ENCODE measurements at places on chromosomes 3 and 15. TPM values are rescaled to one million over a fixed set of nuclear protein-coding genes. Genes with fewer than 3 reads are reported as not detected.

Gene CFAP91
- polyA plus RNA-seq: 28.0 TPM

Gene ANKUB1
- polyA plus RNA-seq: not detected

Gene TNNC1
- polyA plus RNA-seq: 7.0 TPM

Gene RAB8B
- 24.8 TPM for polyA plus RNA-seq

Gene BFSP2
- polyA plus RNA-seq: 0.28 TPM

DNA sequence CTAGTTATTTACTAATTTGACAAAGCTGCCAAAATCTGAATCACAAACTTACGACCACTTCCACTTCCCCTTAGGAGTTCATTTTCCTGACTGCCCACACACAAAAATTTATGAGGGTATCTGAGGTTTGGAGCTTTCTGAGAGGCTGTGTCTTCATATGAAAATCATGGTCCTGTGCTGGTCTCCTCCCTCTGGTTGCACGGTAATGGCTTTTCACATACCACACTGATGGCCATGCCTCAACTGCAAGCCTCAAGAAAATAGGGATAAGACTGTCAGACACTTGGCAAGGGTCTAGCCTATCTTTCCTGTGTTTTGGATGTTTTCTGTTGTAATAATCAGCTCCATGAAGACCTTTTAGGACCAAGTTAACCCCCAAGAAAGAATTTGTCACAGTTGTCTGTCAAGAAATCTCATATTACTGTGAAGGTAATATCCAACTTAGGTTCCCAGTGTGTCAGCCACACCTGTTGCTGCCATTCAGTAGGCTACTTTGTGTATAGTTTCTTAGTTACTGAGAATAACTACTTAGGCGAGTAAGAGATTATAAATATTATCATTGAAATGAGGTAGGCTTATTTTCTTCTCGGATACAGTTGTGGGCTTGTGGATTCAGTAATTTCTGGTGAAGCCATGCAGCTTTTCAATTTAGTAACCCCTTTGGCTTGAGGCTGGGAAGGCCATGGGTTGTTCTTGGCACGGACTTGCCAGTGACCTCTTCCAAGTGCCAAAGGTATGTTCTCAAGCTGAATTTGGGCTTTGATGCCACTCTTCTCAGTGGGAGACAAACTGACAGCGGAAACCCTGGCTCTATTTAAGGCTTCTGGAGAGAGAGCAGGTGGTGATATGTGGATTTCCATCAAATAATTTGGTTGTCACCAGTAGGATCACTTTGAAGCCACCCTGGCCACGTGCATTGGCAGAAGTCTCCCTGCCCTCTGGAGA is 101.1 kb downstream of the RYR3 start:
- no peak for DNase-seq

DNA sequence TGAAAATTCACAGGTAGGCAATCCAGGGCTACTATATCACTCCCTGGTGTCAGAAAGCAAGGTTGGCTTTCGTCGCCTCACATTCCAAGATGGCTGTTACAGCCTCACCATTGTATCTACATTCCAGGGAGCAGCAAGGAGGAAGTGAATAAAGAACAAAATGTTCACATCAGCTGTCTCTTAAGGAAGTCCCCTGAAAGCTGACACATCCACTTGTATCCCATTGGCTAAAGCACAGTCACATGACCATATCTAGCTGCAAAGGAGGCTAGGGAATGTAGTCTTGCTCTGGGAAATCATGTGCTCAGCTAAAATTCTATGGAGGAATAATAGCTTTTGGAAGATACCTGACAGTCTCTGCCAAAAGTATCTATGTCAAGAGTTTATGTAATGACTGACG is 12.8 kb upstream of the GATA2 start:
- no peak for DNase-seq

DNA sequence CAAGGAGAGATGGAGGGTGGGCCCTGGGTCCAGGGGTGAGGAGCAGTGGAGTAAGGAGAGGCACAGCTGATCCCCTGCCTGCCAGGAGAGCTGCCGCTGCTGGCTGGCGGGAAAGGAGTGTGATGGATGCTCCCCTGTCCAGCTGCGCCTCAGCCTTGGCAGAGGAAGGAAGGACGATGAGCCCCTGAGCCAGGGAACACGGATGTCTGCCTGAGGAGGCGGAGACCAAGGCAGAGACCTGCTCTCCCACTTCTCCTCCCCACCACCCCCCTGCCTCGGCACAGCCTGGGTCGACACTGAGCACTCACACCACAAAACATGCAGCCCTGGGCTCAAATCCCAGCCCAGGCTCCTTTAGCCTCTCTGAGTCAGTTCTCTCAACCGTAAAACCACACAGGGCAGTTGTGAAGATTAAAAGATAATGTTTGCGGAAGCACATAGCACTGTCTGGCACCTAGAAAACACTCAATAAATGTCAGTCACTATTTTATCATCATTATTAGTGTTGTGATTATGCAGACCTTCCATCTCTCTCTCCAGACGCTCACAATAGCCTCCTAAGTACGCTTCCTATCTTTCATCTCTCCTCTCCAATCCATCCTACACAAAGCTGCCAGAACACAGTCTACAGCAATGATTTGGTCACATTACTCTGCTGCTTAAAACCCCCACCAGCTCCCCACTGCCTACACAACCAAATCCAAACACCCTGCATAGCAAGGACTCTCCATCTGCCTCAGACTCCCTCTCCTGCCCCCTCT is 52.2 kb downstream of the SEMA5B start:
- DNase-seq: no peak

- no peak for DNase-seq
These were observed 32.1 kb upstream of the B3GALNT1 start for GRCh38 chr3:161137260-161137659.

DNA sequence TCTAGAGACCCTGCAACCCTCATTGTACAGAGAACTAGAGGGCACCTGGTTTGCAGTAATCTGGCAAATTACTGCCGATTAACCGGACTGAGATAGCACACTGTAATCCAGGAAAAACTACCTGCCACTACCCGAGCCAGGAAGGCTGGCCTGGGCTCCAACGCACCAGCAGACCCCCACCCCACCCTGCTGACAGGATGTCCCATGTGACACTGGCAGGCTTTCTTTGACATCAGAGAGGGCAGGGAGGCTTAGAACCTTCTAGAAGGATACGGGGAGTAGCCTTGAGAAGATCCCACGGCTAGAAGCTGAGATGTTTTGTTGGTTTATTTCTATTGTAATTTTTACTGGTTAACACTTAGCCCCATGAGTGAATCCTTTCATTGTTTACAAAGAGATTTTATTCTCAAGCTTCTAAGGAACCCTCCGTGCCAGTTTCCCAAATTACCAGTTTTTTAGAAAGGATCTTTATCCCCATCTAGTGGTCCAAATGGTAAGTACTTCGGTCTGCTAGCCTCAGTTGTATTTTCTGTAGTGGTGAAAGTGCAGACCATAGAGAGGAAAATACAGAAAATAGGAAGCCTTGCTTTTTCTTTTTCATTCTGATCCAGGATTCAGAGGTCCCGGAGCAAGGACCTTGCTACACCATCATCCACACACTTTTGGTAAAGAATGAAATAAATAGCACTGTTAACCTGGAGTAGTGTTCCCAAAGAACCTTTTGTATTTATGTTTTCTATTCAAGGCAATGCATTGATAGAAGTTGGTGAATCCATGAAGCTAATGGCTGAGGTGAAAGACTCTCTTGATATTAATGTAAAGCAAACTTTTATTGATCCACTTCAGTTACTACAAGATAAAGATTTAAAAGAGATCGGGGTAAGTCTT is 81.9 kb upstream of the ADAMTSL3 start:
- peak; percentile 29 for DNase-seq

GRCh38 chr3:47412842-47413520 is 32.2 kb downstream of the PTPN23 start:
- no peak for DNase-seq

GRCh38 chr3:164018500-164018899 is 1059.8 kb downstream of the SI start:
- no peak for DNase-seq

DNA sequence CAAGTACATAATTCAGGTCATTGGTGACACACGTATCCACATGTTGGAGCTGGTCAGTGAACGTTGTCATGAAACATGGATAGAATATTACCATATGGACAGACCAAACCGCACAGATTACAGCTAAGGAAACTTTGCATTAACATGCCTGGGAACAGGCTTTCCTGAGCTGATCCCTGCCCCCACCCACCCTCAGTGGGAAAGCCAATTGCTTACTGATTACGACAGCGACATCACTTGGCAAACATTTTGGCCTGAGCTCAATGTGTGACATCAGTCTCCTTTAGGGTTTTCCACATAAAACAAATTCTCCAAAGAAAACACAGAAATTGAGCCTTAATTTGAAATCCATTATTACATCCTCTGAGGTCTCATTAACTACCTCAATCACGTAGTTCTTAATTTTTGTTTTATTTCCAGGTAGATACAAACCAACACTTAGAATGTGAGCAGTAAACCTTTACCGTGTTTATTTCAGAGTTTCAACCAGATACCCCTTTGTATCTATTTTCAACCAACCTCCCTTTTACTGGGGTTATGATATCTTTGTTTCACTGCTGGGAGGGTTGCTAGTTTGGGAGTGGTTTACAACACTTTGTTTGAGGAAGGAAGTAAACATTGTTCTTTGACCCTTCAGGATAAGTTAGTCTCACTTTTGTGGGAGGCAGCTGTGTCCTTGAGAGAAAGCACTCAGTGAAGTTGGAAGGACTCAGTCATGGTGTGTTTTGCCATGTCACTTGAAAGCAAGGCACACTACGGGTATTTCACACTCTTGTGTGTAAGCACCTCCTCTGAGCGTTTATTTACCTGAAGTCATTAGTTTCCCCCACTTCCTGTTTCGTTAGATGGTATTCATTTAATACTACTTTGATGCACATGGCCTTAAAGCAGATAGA is 103.1 kb downstream of the CMSS1 start:
- DNase-seq: no peak

DNA sequence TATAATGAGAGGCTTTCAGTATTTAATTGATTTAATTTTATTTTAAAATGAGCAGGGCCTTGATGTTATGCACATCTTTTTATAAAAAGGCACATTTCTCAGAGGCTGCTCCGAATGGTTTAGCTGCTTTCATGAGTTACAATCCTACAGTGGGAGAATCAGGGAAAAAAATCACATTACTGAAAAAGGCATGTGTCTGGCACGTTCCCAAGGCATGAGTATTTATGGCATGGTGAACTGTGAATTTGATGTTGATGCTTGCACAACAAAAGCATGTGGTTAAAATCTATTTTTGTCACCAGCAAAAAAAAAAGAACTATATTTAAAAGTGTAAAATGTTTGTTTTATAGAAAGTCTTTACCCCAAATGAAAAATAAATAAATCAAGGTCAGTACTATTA is 485.2 kb upstream of the ROBO2 start:
- DNase-seq: peak; percentile 52

DNA sequence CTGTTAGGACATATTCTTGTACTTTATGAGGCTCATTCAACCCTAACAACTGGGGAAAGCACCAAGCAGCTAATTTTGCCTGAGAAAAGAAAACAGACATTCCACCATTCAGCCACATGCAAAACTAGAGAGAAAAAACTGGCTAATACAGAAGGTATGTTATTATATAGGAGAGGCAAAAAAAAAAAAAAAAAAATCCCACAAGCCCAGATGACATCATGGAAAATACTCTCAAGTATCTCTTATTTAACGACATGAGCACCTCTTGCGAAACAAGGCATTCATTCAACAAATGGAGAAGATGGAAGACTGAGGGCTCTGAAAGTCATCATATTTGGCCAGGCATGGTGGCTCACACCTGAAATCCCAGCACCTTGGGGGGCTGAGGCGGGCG is 61.5 kb downstream of the PRICKLE2 start:
- DNase-seq: no peak

DNA sequence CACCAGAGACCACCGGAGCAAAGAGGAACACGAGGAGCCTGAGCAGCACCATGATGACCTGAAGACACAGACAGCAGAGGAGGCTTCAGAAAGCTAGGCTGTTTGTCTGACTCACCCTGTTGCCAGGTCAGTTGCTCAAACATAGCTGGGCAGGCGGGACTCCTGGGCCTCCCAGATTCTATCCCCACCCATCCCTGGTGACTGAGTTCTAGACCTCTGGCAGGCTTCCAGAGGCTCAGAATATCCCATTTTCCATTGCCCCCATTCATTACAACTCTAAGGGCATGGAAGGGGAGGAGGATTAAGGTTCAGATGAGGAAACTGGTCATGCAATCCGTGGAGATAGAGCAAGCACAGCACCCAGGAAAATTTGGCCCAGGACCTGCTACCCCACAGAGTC is at the start of gene CDHR4:
CDHR4 (minus strand) TSS at position 113 of the 400 bp plus-strand sequence; CDS start at position 52, 61 bp downstream.
- DNase-seq: no peak

DNA sequence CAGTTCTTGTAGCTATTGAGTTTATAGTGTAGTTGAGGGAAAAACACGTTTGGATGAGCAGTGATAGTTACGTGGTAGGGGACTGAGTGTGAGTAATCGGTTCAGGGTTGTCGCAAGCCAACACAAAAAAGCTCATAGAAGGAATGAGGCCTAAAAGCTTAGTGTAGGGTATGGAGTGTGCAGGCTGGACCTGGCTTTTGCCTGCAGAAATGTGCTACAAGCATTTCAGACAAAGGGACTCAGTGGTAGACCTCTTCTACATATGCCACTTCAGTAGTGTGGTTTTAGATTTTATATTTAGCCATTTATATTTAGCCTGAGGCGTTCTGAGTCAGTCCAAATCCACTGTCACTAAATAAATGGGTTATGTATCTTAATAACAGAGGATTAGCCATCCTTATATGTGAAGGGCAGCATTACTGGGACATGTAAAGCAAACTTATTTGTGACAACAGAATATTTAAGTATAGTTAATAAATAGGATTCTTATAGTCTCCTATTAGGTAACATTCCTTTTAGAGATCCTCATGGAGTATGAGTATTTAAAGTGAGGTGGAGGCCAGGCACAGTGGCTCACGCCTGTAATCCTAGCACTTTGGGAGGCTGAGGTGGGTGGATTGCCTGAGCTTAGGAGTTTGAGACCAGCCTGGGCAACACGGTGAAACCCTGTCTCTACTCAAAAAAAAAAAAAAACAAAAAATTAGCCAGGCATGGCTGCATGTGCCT is 21.8 kb downstream of the ATP2C1 start:
- no peak for DNase-seq

DNA sequence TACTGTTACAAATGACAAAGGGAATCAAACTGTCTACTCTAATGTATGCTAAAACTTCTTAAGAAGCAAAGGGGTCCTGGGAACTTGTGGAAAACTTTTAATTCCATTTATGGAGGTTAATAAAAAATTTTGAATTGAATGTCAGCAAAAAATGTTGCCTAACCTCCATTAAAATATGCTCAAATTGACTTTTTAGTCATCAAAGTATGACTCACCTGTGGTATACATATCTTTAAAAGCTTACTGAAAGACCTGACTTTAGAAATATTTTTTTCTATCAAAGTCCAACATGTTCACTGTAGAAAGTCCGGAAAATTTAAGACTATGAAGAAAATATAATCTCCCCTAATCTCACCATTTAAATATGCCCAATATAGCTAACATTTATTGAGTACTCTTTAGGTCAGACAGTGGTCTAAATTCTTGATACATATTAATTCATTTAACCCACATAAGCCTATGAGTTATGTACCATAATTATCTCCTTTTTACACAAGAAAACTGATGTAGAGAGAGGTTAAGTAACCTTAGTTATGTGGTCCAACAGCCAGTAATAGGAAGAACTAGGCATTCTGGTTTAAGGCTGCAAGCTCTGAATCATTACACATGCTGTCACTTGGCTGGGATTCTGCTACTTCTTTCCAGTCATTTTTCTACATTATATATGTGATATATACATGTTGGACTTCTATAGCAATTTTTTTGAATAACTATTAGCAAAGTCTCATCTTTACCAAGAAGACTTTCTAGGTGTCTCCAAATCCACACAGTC is 83.6 kb downstream of the PDZRN3 start:
- DNase-seq: no peak

GRCh38 chr3:154334973-154335420 is 10.7 kb upstream of the DHX36 start:
- DNase-seq: peak; percentile 16

GRCh38 chr3:176375519-176375918 is 821.8 kb downstream of the TBL1XR1 start:
- no peak for DNase-seq
